ENCODE measurements at places on chromosomes 4 and X.

DNA sequence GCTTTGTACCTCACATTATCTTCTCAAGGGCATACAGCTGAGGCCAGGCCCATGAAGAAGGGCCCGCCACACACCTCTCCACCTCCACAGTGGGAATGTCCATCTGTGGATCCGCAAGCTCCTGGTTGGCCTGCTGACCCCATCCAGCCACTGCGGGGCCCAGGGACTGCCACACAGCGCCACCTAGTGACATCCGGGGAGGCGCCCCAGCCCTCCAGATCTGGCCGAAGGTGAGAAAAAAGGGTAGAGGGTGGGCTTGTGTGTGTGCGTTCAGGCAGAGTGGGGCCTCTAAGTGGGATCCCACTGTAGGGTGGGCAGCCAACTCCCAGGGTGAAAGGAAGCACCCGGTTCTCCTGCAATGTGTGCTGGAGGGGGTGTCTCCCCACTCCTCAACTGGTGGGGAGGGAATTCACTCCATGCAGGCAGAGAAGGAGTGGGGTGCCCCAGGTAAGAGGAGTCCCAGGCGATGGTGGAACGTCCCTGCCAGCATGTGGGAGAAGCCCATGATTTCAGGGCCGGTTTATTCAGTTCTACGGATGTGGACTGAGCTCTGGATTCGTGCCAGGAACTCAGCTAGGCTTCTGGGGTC, 117.3 kb downstream of the ENPP6 start:
- DNase-seq = no peak

- DNase-seq = no peak
These were observed 9.6 kb downstream of the NBDY start for GRCh38 chrX:56738670-56739069.

DNA sequence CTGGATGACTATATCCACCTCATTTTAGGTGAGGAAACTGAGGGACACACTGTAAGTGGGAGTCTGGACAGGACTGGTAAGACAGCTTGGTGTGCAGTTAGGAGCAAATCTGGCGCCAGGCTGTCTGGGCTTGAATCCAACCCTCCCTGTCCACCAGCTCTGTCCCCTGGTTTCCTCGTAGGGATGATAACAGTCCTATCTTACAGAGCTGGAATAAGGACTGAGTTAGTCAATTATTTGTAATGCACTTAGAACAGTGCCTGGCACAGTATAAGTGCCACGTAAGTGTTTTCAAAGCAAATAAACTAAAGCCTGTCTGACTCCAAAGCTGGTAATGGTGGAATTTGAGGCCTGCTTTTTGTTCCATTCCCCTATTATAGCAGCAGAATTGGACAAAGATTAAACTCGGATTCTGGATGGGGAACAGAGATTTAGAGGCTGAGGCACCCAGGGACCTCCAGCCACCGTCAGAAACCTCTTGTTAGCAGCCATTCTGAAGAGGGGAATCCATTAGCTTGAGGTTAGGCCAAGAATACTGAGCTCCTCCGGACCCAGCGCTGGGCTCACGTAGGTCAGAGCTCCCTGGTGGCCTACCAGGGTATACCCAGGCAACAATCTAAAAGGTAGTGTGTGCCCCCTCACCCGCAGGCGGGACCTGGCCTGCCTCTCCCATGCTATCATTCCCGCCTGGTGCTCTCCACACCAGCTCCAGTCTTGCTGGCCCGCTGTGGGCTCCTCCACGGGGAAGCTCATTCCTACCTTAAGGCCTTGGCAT, 102.1 kb downstream of the UCHL1 start:
- no peak for DNase-seq

DNA sequence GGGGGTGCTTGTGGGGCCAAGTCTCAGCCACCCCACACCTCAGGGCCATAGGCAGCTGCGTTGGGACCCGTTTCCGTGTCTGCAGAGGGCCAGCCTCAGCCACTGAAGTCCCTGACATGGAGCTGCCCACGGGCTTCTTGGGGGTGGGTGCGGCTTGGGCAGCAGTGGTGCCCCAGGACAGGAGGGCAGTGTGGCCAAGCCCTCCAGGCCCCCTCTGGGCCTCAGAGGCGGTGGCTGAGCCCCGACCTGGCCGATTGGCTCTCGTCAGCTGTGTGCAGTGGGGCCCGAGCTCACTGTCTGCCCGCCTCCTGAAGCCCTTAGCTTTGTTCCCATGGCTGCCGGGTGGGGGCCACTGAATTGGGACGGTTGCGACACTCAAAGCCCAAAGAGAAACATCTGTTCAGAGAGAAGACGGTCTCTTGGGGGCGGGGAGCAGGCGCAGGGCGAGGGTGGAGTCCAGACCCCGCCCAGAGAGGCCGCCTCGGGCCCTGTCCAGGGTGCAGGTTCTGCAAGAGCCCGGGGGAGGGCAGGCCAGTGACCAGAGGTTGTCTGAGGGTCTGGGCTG, 9.1 kb downstream of the FGFR3 start:
- no peak for DNase-seq

- DNase-seq = no peak
These were observed 200.3 kb downstream of the FAT4 start for GRCh38 chr4:125515016-125515415.

DNA sequence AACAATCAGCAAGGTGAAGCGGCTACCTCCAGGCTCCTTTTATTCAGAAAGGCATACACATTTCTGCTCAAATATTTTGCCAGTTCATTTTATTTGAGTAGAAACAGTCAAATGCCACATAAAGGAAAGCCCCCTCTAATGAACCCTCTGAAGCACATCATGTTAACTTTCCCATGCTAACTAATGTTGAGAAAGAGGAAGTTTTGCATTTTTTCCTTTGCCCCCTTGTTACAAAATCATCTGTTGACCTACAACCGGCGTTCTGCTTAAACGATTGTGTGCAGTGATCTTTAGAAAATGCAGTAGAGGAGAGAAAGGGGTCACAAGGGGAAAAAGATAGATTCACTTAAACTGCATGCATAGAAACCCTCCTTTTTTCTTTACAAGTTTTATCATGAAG, 25.2 kb upstream of the ATXN3L start:
- no peak for DNase-seq

DNA sequence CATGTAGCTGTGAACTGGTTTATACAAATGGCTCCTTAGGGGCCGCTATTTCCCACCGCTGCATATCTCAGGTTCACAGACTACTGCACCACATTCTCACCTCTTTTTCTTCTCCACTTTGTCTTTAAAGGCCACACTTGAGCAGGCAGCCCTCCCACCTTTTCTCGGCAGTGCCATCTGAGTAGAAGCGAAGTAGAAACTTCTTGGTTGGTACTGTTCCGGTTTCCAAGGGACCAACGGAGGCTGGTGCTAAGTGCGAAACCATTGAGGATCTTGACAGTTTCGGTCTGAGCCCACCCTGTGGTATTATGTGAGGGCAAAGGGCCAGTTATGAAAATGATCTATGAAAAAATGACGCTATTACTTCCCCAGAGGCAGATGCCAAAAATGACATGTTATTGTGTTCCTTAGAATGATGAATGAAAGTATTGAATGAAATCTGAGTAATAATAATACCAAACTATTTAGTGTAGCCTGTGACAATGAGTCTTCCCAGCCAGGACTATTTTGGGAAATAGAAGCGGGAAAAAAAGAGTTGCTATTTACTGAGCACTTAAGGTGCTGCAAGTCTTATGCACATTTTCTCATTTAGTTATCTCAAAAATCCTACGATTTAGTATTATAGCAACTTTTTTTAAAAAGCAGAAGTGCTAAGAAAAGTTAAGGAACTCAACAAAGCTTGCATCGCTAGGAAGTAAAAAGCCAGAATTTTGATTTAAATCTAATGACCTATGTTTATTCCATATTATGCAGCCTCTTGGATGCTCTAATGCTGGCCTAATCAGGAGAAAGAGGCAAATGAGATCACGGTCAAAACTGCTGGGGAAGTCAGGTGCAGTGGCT, 29.6 kb upstream of the CHRNA9 start:
- DNase-seq = no peak

DNA sequence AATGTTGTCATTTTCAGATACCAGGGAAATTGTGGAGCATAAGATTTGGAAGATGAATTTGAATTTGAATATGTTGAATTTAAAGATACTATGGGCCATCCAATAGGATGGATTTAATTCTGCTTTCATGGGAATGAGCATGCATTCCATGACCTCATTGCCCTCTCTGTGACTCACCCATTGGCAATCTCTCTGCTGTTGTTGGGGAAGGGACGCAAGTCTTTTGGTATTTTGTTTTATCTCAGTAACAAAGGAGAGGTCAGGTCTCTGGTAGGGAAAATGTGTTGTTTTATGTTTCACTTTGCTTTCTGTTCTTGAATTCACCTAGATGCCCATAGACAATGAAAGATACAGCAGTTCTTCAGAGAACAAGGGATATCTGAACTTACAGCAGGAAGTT, 42.1 kb upstream of the MAGEA4 start:
- DNase-seq = no peak

DNA sequence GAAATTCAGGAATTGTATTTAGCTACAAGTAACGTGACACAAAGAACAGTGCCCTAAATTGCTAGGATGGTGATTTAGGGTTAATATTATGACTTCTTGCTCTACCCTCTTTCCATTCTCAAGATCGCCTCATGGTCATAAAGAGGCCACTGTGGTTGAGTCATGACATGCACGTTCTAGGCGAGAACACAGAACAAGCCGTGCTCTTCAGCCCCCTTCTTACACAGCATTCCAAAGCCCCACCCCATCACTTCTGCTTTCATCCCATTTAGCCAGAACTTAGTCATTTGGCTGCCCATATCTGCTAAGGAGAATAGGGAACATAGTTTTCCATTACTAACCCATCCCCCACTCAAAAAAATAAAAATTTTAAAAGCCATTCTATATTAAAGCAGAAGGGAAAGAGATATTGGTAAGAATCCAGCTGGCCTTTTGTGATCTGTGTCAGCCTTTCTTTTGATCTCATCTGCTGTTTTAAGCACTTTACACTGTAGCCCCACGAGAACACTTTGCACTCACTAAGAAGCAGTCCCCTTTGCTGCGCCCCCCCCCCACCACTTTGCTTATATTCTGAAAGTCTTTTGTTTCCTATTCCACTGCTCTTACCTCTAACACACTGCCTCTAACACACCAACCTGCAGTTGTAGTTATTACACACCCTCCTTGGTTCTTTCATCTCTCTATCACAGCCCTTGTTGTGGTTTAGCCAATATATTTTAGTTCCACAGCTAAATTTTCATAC, 28.4 kb downstream of the NPNT start:
- no peak for DNase-seq

DNA sequence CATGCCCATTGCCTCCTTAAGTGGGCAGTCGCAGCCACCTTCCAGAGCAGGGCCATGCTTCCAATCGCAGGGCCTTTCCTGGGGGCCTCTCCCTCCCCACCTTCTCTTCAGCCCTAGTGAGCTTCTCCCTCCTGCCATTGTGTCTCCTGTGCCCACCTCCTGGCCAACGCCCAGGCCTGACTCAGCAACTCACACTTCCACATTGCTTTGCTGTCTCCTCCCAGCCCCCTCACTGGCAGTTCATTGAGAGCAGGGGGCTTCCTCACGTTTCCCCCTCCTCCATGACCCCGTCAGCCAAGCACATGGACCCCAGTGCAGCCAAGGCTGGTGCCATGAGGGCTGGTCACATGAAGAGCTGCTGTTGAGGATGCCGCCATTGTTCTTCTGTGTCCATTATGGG, 25.9 kb downstream of the HTRA3 start:
- no peak for DNase-seq

DNA sequence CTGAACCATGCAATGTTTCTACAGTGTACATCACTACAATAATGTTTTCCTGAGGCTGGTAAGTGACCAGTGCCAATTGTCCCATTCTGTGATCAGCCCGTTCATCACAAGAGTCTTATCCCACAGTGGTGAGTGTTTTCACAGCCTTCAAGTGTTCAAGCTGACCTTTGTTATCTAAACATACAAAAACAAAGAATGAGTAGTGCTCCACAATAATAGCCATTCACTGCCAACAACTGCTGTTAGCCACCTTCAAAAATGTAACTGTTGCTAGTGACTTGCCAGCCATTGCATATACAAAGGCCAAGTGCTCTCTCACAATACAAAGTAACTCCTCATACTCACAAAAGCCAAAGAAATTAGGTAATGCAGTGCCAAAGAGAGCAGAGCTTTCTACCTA, 1084.1 kb downstream of the FAM133A start:
- no peak for DNase-seq

DNA sequence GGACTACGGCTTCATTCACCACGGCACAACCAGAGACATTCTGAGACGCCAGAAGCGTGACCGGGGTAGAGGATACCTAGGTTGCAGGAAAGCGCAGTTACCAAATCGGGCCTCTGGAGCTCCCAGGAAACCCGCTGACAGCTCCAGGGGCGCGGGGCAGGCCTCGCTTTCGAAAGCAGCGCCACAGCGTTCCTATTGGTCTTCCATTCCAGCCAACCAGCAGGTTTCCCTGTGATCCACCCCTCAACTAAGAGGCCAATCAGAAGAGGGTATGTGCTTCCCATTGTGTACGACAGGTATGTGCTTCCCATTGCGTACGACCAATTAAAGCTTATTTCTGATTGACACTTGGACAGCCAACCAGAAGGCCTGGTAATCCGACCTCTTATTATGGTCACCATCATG, 14.9 kb downstream of the SNX12 start:
- DNase-seq = no peak

DNA sequence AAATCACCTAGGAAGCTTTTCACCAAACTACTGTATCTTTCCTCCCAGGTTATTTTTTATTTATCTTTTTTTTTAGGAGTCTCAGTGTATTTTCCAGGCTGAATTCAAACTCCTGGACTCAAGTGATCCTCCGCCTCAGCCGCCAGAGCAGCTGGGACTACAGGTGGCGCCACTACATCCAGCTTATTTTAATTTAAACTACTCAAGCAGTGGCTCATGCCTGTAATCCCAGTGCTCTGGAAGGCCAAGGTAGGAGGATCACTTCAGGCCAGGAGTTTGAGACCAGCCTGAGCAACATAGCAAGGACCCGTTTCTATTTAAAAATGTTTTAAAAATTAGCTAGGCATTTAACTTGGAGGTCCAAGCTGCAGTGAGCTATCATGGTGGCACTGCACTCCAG, 37.8 kb downstream of the LEF1 start:
- DNase-seq = no peak

GRCh38 chr4:190017357-190018200, 9.5 kb downstream of the FRG2 start:
- no peak for DNase-seq

Measured in stimulated activated CD8-positive, alpha-beta memory T cell treated with anti-CD3 and anti-CD28 coated beads, Interleukin-7, amount 100 ng/mL, for 1 hour (primary cell).